ENCODE measurements at places on chromosomes 3 and 15.

DNA sequence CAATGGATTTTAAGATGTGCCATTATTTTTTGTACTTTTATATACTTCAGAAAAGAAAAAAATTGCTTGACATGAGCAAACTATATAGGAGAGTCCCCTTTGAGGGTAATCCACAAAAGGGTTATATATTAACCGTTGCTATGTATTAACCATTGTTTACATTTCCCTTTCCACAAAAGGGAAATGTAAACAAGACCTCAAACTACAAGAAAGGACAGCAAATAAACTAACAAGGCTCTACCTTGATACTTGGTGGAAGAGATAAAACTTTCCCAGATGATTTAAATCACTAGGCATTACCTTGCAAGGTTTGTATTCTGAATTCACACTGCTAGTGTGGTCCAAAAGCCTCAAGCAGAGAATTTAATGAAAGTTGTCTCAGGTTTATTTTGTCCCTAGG lies 616.3 kb upstream of the BCHE start:
- no peak for DNase-seq

- DNase-seq, result no peak
These were observed 90.3 kb downstream of the MEX3B start for GRCh38 chr15:81955382-81956062.

GRCh38 chr3:57956119-57956832 lies 51.9 kb upstream of the FLNB start:
- peak; percentile 96 for DNase-seq

DNA sequence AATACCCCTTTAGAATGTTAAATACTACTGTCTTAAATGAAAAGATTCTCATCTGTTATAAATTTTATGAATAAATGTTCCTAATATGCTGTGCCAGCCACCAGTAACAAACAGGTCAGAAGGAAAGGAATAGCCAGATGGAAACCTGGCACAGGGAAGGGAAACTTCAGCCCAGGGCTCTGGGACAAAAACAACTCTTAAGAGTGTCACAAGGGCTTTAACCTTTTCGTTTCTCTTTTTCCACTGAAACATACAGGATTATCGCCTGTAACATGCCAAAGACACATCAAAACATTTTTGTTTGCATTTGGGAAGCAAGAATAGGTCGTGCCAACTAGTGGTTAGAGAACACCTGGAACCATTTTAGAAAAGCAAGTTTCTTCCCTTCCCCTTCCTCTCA lies 109.0 kb upstream of the NEDD4 start:
- no peak for DNase-seq

GRCh38 chr3:190252080-190252479 lies 70.2 kb downstream of the CLDN1 start:
- no peak for DNase-seq

GRCh38 chr3:178778589-178778988 lies 242.4 kb downstream of the KCNMB2 start:
- DNase-seq, result no peak

DNA sequence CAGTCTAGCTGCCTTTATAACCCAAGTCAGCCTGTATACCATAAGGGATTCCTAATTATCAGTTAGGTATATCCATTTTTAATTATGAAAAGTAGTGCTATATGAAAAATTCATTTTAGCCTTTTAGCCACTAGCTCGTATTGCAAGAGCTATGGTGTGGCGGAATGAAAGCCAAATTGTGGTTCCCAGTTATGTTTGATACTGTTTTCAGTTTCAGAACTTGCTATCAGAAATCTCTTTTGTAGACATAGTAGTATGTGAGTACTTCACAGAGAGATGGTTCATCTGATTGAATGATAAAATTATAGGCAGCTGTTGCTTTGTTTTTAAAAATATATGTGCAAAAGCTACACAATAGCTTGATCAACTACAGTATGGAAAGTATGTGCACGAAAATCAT lies 134.6 kb downstream of the SLC25A26 start:
- DNase-seq, result no peak

GRCh38 chr15:26200427-26200826 lies 337.3 kb upstream of the ATP10A start:
- no peak for DNase-seq

DNA sequence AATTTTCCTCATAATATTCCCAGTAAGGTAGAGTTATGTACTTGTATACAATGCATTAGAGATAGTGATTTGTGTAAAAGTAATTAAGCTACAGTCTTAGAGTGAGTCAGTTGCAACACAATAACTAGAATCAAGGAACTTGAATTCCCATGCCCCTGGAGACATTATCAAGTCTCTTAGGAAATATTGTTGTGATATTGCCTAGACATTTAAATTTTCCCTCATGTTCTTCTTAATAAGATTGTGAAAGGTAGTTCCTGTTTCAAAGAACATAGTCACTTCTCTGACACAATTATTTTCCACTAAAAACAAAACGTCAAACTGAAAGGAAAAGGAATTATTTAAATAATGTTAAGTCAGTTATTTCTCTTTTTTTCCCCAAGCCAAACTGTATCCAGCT lies 13.0 kb upstream of the ATP1B3 start:
- DNase-seq, result no peak

DNA sequence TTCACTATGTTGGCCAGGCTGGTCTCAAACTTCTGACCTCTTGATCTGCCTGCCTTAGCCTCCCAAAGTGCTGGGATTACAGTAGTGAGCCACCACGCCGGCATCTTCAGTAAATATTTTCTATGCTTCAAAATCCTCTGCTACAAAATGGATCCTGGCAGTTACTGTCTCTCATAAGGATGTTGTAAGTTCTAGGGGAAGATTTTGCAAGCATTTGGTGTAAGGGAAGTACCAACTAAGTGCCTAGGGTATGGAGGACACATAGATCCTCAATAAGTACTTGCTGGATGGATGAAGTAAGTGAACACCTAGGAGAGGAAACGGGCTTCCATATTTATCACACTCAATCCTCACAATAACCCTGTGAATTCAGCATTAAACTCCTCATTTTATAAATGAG lies 6.6 kb downstream of the TM4SF4 start:
- no peak for DNase-seq

DNA sequence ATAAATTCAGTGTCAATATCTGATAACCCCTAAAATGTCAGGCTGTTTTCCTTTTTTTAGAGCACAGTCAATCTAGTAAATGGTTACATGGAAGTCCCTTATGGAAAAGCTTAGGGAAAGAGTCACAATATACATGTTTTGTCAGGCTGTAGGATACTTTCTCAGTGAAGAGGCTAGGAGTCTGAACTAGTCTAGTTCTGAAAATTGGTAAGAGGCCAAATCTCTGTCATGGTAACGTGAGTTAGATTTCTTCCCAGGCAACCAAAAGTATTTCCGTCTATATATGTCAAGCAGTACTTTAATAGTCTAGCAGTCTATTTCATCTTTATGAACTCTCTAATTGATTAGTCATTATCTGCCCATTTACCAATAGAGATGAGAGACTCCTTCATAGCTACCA lies 215.9 kb upstream of the LRRC3B start:
- peak; percentile 11 for DNase-seq

DNA sequence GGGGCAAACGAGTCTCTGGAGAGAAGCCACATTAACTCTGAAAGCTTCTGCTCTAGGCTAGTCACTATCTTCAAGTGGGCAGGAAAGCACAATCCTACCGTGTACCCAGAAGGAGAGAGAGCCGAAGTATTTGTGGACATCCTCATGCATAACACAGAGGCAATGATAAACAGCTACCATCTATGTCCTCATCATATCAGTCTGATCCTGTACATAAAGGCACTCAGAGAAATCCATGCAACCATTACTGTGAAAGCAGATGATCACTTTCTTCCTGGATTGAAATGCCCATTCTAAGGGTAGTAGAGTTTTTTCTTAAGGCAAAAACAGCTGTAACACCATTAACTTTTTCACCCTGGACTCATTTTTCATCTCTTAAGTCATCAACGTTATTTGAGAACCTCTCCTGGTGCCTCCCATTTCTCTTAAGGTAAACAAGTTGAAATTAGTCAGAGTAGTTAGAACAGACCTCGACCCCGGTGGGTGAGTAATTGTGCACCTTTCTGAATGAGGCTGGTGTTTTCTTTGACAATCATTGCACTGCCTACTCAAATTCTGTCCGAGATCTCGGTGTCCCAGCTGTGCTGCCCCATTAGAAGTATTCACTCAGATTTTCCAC lies 327.4 kb downstream of the SHQ1 start:
- peak; percentile 72 for DNase-seq

Data from foreskin keratinocyte (primary cell).